Left colon (tissue), 2 donors: ENCODE measurements at places on chromosomes 16 and 17.

DNA sequence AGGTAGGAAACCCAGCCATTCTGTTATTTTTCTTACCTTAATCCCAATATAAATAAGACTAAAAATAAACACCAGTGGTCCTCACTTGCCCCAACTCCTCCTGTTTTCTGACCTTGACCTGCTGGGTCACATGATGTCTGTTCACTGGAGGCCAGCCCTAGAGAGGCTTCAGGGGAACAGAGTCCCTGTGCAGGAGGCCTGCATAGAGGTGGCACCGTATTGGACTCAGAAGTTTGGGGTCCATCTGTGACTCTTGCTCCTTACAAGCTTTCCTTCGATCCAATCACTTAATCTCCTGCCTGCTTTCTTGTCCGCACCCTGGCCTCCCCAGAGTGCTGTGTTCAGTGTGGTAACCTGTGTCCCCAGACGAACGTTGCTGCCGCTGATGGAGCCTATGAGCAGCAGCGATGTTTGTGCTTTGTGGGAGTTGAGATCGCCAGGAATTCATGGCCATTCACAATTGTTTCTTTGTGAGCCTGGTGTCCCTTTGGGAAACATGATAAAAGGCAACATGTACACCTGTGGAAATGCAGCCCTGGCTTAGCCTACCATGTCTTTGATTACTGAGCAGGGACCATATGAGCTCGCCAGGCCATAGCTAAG, 4.7 kb downstream of the IGSF6 start:
- no peak for DNase-seq

- no peak for DNase-seq
These were observed 42.8 kb upstream of the TNRC6A start for GRCh38 chr16:24686678-24687077.

GRCh38 chr17:1896243-1897104, 66.7 kb downstream of the RPA1 start:
- no peak for DNase-seq

DNA sequence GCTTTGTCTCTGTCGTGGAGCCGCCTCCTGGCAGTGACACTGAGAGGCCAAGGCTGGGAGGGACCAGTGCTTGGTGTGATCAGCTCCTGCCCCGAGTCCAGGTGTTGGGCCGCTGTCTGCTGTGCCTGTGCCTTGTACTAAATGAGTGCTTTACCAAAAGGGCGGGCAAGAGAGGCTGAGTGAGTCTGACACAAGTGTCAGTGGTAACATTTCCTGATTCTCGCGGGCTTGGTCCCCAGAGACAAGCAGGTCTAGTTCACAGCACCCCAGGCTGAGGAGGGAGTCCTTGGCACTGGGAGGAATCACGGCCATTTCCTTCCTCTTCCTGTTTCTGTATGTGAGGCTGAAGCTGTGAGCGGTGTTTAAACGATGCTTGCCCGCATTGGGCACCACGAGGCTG, 30.2 kb downstream of the PLD6 start:
- no peak for DNase-seq

GRCh38 chr17:29591146-29591736, 1.7 kb upstream of the ANKRD13B start:
- DNase-seq, result peak; percentile 56

DNA sequence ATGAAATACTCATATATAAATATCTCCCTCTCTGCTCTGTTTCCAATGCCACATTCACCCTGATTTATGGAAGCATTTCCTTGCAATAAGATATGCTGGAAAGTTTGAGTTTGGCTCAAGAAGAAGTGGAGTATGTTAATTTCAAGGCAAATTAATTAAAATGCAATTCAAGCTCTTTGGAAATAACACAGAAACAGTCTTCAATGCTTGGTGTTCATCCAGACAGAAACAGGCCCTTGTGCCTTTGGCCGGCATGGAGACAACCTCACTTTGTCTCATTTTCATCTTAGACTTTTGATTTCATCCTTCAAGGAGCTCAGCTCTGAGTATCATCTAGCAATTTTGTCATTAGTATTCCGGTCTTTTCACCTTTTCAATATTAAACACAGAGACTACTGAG, 210.0 kb downstream of the C16orf95 start:
- DNase-seq, result no peak

DNA sequence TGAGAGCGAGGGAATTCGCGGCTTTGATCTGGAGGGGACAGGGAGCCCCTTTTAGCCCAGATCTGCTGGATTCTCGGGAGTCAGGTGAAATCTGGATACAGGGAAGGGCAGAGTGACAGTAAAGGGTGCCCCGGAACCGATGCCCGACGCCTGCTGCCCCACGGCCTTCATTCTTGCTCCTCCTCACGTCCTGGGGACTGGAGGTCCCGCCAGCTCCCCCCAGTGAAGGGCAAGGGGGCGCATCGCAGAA, 596 bp downstream of the OR1F1 start:
- DNase-seq, result no peak

- peak; percentile 2 for DNase-seq
These were observed 19.6 kb downstream of the CCR7 start for GRCh38 chr17:40545660-40546059.

- DNase-seq, result peak; percentile 59
These were observed 22.2 kb downstream of the TRPV3 start for GRCh38 chr17:3535253-3535995.

- no peak for DNase-seq
These were observed 163.5 kb downstream of the SDK2 start for GRCh38 chr17:73480740-73481139.

DNA sequence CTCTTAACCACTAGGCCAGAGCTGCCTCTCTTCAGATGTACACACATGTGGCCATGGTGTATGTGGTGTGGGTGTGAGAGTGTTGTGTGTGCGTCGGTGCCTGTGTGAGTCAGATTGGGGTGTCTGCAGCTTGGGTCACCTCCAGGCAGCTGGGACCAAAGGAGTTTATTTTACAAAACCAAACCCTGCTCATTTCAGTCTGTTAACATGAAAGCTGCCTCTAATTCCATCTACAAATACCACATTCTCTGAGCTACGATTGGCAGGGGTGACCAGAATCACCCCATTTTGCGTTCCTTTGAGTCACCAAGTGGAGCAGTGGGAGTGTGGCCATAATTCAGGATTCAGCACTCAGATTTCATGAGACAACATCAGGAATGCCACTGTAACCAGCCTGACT, 105.3 kb downstream of the IRX5 start:
- DNase-seq, result no peak

DNA sequence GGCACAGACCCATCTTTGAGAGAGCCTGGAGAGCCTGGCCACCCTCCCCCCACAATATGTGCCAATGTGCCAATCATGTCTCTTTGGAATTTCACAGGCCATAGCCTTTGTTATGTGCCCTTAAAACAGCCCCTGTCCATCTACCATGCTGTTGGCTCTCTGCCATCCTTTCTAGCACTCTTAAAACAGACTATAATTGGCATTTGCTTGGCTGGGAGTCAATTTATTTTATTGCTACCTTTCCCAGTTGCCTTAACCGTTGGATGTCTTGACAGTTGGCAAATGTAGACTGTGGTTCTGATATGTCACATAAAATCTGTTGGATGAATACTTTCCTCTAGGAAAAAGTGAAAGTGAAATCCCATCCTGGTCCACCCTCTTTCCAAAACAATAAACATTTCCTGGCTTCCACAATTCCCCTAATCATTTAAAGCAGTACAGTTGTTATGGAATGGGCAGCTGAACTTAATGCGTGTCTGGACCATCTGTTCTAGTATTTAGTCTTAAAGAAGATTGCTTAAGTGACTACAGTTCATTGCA, 394.0 kb downstream of the KCNJ2 start:
- no peak for DNase-seq

GRCh38 chr17:62807812-62808575, at the start of gene MARCHF10:
Gene MARCHF10, minus strand, starts transcription at chr17:62808314. Its CDS starts 6,579 bp downstream, at chr17:62801735.
- no peak for DNase-seq

DNA sequence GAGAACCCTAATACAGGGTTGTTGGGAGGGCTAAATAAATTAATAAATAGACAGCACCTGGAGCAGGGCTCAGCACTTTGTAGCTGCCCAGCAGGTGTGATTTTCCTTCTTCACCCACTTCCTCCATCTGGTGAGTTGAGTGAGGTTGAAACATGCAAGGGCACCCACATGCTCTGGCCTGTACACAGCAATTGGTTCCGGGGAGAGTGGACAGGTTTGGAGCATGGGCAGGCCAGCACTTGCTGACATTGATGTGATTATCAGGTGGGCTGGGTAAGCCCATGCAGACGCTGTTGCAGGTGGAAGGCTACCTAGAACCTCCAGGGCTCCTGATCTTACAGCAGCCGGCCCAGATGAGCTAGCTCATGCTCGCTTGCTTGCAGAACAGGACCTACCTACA, 1.3 kb upstream of the MRTFB start:
- DNase-seq, result no peak

GRCh38 chr16:11076259-11077018, 132.1 kb downstream of the CLEC16A start:
- DNase-seq, result no peak

- peak; percentile 59 for DNase-seq
These were observed 29.3 kb downstream of the TK2 start for GRCh38 chr16:66520406-66521170.

- DNase-seq, result no peak
These were observed 590 bp upstream of the CD79B start for GRCh38 chr17:63932721-63933120.

DNA sequence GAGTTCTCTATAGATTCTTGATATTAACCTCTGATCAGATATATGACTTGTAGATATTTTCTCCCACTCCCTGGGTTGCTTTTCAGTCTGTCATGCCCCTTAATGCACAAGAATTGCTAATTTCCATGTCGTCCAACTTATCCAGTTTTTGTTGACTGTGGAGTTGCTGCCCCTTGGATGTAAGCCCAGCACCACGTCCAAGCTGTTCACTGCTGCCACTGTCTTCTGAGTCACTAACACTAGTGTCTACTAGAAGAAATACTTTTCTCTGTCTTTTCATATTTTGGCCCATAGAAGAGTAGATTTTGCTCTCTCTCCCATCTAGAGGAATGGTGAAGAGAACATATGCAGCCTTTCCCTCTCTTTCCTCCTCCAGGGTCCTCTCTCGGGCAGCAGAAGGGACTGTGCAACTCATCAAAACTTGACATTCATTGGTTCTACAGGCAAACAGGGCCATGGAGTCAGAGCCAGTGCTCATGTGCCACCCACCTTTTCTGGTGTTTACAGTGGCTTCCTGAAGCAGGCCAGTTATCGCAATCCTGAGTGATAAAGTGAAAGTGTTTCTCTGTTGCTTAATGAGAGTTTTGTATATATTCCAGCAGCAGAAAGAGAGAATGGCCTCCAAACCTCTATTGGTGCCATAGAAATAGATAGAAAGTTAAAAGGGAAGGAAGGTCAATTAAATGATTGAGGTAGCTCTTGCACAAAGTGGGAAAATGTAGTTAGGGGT, 22.6 kb upstream of the PMP22 start:
- DNase-seq, result no peak

DNA sequence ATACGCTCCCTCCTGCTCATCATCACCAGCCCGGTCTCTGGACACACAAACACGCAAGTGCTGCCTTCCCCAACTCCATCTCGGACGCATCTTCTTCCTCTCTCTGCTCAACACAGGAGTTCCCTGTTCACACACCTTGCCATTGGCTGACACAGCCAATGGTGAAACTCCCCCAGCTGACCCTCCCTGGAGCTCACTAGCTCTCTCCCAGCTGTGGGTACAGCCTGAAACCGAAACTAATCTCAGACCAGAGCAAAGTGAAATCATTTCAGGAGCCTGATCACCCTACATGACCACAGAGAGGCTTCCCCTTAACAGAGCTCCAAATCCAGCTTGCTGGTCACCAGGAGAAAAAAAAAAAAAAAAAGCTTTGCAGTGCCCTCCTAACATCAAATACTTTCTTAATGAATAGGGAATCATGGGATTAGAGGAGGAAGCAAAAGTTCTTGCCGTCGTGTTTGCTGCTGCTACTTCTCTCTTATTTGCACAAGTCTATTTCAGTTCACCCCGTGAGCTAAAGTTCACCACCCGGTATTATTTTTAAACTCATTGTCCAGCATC, 8.3 kb downstream of the CUEDC1 start:
- DNase-seq, result peak; percentile 47

GRCh38 chr16:4892361-4893102, 44.4 kb downstream of the PPL start:
- DNase-seq, result no peak

DNA sequence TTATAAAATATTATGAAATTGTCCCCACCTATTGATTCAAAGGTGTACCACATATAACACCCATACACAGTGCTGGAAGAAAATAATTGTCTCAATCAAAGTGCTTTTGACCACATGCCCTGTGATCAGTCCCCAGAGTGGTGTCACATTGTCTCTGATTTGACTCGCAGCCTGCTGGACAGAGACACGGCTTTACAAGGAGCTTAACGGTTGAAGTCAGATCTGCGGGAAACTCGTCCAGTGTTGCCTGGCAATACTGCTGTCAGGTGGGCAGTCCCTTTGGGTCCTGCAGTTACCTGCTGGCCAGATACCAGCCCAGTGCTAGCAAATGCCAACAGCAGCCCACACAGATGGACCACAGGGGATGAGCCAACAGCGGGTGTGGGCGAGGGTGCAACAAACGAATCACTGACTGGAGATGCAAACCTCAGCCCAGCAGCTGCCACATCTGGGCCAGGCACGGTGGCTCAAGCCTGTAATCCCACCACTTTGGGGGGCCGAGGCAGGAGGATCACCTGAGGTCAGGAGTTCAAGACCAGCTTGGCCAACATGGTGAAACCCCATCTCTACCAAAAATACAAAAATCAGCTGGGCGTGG, 26.2 kb upstream of the SSTR2 start:
- no peak for DNase-seq

- no peak for DNase-seq
These were observed 147.8 kb upstream of the RPL38 start for GRCh38 chr17:74055508-74056160.

DNA sequence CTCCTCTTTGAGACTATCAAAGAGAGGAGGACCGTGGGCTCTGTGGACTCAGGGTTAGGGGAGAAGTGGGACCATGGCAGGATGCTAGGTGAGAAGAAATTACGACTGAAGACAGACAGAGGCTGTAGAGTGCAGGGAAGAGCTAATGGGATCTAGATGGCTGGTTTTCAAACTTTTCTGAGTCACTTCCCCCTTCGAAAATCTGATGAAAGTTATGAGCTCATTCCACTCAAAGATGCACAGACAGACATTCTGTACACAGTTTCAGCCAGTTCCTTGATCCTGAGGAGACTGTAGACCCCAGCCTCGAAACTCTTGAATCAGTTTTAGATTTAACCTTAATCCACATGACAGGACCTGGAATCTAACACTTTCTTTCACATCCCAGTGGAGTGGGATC, 40.7 kb downstream of the RGS9 start:
- no peak for DNase-seq

- no peak for DNase-seq
These were observed 3.3 kb downstream of the ASPHD1 start for GRCh38 chr16:29903590-29903989.

DNA sequence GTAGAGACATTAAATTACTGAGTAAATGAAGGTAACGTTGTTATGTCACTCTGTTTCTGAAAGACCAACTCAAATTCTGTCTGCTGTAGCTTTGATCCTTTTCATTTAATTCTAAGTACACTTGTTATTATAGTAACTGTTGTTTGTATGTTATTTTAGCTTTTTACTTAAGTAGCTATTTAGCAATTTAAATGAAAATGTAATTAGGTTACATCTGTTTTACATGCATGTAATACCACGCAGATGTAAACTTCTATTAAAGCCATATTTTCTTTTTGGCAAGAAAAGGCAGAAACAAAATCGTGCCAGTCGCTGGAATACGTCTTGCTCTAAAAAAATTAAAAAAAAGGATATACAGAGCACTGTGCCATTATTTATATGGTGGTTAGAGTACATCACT, 282.8 kb downstream of the FTO start:
- no peak for DNase-seq
